ENCODE measurements at places on chromosomes 6 and 20.

DNA sequence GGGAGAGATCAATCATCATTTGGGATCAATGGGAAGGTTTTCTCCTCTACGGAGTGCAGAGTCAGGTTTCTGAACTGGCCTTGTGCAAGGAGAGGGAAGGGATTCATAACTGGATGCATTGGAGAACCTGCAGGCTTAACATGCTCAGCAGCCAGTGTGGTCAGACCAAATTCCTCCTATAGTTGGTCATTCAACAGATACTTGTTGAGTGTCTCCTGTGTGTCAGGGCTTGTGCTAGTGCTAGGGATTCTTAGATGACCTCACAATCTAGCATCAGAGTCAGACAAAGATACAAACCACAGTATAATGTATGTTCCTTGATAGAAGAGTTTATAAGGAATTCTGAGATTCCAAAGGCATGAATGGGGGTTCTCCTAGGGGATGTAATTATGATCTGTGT lies 23.9 kb downstream of the RALY start:
- peaks cover 47% of the 10 kb centered on the region for H3K36me3 ChIP-seq
- H3K27ac ChIP-seq, result no peak overlapping the region
- DNase-seq, result no peak
- H3K4me1 ChIP-seq, result peaks cover 7% of the 10 kb centered on the region

GRCh38 chr6:101129851-101130250 lies 248.7 kb upstream of the ASCC3 start:
- no peaks in the 10 kb centered on the region for H3K4me1 ChIP-seq
- no peaks in the 10 kb centered on the region for H3K27me3 ChIP-seq
- H3K36me3 ChIP-seq, result no peaks in the 10 kb centered on the region
- no peak overlapping the region for H3K27ac ChIP-seq
- no peak for DNase-seq
- no peak overlapping the region for H3K4me3 ChIP-seq

- no peak for DNase-seq
- no peaks in the 10 kb centered on the region for H3K27me3 ChIP-seq
- H3K4me1 ChIP-seq, result peaks cover 3% of the 10 kb centered on the region
- peaks cover 60% of the 10 kb centered on the region for H3K36me3 ChIP-seq
- H3K4me3 ChIP-seq, result no peak overlapping the region
These were observed 3.5 kb downstream of the PIGT start for GRCh38 chr20:45419188-45420091.

DNA sequence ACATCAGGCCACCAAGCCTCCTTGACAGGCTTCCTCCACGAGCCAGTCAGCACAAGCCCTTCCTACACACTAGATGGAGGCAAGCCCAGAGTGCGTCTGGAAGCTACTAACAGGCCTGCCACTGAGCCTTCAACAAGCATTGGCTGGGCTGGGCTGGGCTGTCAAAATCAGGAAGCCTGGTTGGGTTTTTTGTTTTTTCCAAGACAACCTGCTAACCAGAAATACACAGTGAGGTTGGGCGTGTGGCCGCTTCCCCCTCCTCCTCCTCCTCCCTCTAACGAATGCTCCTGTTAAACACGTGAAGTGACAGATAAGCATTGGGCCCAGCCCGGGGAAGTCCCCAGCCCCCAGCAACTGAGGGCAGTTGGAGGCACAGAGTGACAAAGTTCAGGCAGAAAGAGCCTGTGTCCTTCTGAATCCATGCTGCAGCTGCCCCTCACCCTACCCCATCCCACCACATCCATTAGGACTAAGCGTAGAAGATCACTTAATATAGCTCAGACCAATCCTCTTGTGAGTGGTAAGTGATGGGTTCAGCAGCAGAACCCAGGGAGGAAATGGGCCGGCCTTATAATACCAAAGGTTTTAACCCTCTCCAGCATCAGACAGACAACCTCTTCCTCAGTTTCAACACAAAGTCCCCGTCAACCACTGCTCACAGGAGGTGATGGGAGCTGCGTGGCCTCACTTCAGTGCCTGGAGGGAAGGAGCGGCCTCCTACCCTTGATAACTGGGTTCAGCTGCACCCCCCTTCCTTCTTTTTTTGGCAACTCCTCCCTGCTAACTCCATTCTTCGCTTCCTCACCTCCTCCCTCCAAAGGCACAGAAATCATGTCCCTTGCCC lies 1.1 kb downstream of the NFATC2 start:
- peak overlapping the region; percentile 12 for H3K27ac ChIP-seq
- no peaks in the 10 kb centered on the region for H3K27me3 ChIP-seq
- peaks cover 11% of the 10 kb centered on the region for H3K4me1 ChIP-seq
- no peaks in the 10 kb centered on the region for H3K36me3 ChIP-seq

GRCh38 chr6:25004357-25004756 lies 68.6 kb upstream of the RIPOR2 start:
- DNase-seq, result no peak
- no peaks in the 10 kb centered on the region for H3K27me3 ChIP-seq
- H3K36me3 ChIP-seq, result no peaks in the 10 kb centered on the region
- no peak overlapping the region for H3K4me3 ChIP-seq
- peaks cover 11% of the 10 kb centered on the region for H3K4me1 ChIP-seq

DNA sequence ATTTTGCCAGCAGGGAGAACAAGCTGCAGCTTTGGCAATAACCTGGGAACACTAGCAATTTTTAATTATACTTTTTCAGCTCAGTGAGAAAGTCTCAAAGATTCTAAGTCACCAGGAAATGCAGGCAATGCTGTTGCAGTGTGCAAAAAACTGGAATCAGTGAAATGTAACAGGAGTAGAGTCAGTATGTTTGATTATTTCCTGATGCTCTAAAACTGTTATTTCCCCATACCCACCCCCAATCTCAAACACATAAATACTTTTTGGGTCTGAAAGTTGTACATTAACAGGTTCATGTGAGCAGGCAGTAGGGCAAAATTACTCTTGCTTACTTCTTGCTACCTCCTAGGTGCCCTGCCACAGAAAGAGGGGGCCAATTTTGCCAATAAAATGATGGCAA lies 65.4 kb upstream of the BEND6 start:
- no peak overlapping the region for H3K4me3 ChIP-seq
- H3K36me3 ChIP-seq, result no peaks in the 10 kb centered on the region
- no peaks in the 10 kb centered on the region for H3K4me1 ChIP-seq
- no peak for DNase-seq
- H3K27ac ChIP-seq, result no peak overlapping the region
- H3K27me3 ChIP-seq, result no peaks in the 10 kb centered on the region

DNA sequence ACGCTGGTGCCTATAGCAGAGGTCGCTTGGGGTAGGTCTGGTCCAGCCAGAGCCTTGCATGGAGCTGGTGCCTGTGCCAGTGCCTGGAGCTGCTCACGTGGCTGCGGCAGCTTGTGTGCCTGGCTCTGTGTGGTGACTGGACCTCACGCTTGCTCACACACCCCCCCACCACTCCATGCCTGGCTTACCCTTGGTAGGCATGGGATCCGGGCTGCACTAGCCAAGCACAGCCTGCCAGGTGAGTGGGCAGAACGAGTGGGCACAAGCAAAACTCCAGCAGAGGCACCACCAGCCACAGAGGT lies 13.0 kb upstream of the DBNDD2 start:
- no peak overlapping the region for H3K27ac ChIP-seq
- DNase-seq, result no peak
- no peaks in the 10 kb centered on the region for H3K27me3 ChIP-seq
- peaks cover 2% of the 10 kb centered on the region for H3K36me3 ChIP-seq
- peak overlapping the region; percentile 34 for H3K4me3 ChIP-seq
- no peaks in the 10 kb centered on the region for H3K4me1 ChIP-seq

- no peaks in the 10 kb centered on the region for H3K27me3 ChIP-seq
- H3K27ac ChIP-seq, result no peak overlapping the region
- no peaks in the 10 kb centered on the region for H3K36me3 ChIP-seq
- no peaks in the 10 kb centered on the region for H3K4me1 ChIP-seq
These were observed 74.5 kb downstream of the ALDH8A1 start for GRCh38 chr6:134875367-134875766.

DNA sequence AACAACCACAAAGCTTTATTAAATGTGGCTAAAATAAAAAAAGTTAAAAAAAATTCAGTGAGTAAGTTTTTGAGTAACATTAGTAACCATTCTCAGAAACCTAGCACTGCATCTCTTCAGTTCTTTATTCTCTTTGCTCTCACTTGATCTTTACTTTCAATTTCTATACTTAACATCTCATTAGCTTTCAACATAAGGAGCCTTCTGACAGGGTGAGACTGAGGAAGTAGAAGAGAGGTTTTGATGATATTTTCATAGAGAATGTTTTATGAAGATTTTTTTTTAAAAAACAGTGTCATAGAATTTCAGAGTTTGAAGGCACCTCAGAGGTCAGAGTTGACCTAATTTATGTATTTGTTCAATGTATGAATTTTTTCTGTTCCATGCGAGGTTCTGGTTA lies 60.8 kb downstream of the FAM83B start:
- H3K4me3 ChIP-seq, result no peak overlapping the region
- no peaks in the 10 kb centered on the region for H3K36me3 ChIP-seq
- H3K4me1 ChIP-seq, result no peaks in the 10 kb centered on the region
- H3K27ac ChIP-seq, result no peak overlapping the region
- no peak for DNase-seq

- H3K4me3 ChIP-seq, result no peak overlapping the region
- no peaks in the 10 kb centered on the region for H3K36me3 ChIP-seq
- no peaks in the 10 kb centered on the region for H3K4me1 ChIP-seq
- no peak for DNase-seq
- no peak overlapping the region for H3K27ac ChIP-seq
These were observed 105.4 kb upstream of the AFDN start for GRCh38 chr6:167721291-167721690.

DNA sequence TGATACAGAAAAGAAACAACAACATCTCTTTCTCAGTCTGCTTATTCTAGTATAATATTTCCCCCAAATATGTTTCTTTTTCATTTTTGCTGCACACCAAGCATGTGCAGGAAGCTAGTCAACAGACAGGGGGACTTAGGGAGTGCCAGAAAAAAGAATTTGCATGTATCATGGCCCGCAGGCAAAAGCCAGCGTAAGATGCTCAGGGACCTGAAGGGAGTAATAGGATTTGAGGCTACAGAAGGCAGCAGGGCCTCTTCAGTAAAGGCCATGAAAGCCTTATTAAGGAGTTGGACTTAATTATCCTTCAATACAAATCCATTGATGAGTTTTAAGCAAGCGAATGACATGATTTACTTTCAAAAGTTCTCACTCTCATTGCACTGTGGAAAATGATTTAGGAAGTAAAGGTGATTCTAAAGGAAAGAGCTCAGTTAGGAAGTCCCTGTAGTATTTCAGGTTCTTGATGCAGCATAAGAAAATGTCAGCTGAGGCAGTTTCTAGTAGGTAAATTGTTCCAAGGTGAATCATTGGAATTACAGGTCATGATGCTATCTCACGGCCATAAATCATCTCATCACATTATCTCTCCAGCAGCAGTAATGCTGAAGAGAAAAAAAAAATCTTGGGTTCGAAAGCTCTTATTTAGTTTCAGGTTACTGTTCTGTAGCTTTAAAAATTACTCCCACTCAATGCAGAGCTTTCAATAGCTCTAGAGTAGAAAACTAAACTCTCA lies 94.8 kb downstream of the PTCHD4 start:
- H3K4me3 ChIP-seq, result no peak overlapping the region
- H3K27me3 ChIP-seq, result no peaks in the 10 kb centered on the region
- H3K36me3 ChIP-seq, result no peaks in the 10 kb centered on the region
- H3K4me1 ChIP-seq, result no peaks in the 10 kb centered on the region
- no peak overlapping the region for H3K27ac ChIP-seq
- DNase-seq, result no peak

DNA sequence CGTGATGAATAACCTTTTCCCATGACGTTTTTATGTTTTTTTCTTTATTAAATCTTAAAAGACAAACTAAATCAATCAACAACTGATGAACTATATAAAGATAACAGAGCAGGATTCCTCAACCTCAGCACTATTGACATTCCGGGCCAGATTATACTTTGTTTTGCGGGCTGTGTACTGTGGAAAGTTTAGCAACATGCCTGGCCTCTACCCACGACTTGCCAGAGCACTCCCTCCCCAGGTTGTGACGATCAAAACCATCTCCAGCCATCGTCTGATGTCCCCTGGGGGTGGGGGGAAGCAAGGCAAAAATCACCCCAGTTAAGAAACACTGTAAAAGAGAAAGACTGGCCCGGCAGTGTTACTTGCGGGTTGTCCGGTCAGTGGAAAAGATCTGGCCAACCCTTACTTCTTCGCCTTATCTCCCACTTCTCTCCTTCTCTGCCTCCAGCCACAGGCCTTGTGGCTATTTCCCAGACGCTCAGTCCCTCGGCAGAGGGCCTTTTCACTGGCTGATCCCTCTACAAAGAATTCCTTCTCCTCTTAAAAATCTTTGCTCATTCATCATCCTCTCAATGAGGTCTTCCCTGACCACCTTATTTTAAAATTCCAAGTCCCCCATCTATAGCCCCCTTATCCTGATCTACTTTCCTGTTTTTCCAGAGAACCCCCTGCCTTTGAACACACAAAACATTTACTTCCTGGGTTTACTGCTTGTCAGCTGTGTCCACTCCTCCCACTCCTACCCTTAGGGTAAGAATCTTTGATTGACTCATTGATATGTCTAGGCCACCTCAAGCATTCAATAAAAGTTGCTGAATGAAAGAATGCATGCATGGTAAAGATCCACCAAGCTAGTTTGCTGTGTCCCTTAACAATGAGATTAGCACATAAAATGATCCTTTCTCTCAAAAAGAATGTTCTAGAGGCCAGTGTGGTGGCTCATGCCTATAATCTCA lies 14.7 kb upstream of the RAB22A start:
- no peaks in the 10 kb centered on the region for H3K36me3 ChIP-seq
- no peaks in the 10 kb centered on the region for H3K27me3 ChIP-seq
- no peak overlapping the region for H3K27ac ChIP-seq
- peaks cover 8% of the 10 kb centered on the region for H3K4me1 ChIP-seq

Data from neuronal stem cell (in vitro differentiated cells).